ENCODE measurements at places on chromosomes 4 and X.

- DNase-seq: no peak
Measured at GRCh38 chr4:48153791-48154550, 19.9 kb upstream of the TXK start.

DNA sequence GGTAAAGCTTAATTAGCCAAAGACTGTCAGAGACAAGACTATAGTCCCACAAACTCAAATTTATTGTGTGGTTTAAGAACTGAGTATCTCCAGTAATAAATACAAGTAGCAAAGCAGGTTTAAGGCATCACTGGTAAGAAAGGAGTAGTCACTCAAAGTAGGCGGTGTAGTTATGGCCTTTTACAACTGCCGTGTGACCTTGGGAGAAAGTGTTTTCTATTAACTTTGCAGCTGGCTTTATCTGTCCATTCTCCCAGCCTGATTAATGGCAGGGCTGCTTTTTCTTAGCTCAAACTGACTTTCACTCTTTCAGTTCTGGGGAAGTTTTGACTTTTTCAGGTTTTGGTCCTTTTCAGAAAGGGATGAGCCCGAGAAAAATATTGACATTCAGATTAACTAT is 7.4 kb upstream of the PAK3 start:
- no peak for DNase-seq

- peak; percentile 49 for DNase-seq
Measured at GRCh38 chrX:44012484-44013096, 39.4 kb upstream of the NDP start.

DNA sequence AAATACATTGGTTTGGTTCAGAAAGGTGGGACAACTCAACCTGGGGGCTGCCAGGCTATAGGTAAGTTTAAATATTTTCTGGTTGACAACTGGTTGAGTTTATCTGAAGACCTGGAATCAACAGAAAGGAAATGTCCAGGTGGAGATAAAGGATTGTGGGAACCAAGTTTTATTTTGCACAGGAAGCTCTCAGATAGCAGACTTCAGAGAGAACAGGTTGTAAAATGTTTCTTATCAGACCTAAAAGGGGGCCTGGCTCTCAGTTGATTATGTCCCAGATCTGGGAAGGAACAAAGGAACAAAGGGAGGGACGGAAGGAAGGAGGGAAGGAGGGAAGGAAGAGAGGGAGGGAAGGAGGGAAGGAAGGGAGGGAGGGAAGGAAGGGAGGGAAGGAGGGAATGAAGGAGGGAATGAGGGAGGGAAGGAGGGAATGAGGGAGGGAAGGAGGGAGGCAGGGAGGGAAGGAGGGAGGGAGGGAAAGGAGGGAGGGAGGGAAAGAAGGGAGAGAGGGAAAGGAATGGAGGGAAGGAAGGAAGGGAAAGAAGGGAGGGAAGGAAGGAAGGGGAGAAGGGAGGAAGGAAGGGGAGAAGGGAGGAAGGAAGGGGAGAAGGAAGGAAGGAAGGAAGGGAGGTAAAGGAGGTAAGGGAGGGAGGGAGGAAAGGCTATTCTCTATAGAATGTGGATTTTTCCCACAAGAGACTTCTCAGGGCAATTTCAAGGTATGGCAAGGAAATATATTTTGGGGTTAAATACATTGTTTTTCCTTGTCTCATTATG is 186.7 kb downstream of the DHRSX start:
- no peak for DNase-seq

Measured in Peyer's patch (tissue), 4 donors.